ENCODE measurements at places on chromosomes 6 and 20.

DNA sequence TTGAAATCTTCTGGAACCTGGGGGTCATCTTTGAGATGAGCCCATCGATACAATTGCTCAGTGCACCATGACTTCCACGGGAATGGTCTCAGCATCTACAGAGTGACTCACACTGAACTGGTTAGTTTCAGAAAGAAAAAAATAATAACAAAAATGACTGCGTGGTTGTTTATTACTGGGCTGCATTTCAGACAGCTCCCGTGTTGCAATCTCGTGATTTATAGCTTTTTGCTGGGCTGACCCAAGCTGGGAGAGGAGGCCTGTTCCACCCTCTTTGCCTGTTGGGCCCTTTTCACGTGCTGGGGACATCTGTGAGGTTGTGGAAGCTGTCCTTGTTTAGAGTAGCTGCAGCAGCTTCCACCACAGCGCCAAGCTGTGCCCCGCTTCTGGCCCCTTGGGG, 225.5 kb downstream of the BMP7 start:
- no peak for DNase-seq

DNA sequence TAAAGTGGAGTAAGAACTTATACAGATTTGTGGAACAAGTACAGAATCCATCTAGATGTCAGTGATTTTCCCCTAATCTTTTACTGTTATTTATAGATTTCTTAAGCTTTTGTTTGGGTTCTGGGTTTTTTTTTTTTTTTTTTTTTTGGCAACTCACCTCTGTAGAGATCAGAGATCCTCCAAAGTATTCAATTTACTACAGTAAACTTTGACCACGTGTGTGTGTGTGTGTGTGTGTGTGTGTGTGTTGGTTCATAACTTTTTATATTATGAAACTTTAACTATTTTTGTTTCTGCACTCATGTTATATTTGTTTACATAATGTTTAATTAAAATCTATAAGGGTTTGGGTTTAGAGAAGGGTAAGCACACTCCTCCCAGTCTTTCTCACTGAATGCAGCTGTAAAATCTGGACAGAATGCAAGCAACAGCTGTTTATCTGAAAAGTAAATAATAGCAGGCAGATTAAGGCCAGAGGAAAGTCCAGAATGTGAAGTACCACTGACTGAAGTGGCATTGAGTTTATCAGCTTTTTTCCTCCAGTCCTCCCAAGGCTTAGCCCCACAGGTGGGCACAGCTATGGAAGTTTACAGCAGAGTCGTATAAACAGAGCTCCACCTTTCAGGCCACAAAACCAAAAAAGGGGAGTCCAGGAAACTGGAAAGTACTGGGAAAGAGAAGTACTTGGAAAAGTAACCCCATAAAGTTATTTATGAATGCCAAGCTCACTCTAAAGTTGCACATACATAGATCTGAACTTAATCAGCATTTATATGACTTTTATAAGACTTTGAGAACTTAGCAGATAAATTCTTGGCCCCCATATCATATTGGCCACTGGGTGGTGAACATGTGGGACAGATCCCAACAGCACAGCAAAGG, 43.0 kb upstream of the CD2AP start:
- no peak for DNase-seq

GRCh38 chr6:45845567-45845966, 170.1 kb downstream of the CLIC5 start:
- DNase-seq, result no peak

DNA sequence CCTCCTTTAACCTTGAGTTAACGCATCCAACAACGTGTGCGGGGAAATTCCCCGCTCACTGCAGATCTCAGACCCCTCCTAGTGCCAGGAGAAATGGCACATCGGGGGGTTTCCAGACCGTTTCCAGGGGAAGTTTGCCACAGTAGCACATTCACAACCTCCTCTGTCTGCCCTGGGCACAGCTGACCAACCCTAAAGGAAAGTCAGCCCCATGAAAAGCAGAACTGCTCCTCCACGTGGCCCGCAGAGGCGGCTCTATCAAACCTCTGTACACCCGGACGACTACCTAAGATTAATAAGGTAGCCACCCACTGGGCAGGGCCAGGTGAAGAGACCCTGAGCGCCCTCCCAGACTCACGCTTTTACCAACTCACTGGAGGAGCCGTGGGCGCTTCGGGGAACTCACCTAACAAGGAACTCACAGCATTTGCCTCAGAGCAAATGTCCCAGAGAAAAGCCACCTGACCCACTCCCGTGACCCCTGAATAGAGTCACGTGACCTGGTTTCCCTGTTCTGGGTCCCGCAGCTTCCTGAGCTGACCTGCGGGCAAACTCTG, 93.1 kb downstream of the PRND start:
- peak; percentile 78 for DNase-seq

- DNase-seq, result no peak
Measured at GRCh38 chr20:48286601-48287000, 501.3 kb upstream of the SULF2 start.

DNA sequence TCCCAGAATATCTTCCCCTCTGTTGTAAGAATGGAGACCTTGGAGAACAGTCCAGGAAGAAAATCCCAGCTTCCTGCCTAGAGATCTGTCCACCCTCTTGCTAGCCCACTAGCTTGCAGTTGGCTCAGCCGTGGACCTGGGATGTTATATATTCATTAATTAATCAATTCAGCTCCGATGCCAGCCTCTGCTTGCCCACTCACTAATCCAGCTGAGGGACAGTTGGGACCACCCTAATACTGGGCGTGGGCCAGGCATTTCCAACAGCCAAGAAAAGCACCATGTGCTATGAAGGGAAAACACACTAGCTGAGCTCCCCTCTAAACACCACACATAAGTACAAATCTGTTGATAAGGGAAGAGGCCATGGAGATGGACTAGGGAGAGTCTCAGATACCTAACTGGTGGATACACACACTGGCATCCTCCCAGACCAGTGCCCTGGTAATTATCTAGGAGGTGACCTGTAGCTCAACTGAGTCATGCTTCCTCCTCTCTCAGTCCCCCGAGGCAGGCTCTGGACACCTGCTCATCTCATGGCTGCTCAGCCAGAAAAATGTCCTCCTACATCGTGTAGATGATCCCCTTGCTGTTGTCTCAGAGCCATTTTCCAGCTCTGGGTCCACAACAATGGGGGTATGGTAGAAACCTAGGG, 78.9 kb downstream of the ANKRD60 start:
- DNase-seq, result no peak

DNA sequence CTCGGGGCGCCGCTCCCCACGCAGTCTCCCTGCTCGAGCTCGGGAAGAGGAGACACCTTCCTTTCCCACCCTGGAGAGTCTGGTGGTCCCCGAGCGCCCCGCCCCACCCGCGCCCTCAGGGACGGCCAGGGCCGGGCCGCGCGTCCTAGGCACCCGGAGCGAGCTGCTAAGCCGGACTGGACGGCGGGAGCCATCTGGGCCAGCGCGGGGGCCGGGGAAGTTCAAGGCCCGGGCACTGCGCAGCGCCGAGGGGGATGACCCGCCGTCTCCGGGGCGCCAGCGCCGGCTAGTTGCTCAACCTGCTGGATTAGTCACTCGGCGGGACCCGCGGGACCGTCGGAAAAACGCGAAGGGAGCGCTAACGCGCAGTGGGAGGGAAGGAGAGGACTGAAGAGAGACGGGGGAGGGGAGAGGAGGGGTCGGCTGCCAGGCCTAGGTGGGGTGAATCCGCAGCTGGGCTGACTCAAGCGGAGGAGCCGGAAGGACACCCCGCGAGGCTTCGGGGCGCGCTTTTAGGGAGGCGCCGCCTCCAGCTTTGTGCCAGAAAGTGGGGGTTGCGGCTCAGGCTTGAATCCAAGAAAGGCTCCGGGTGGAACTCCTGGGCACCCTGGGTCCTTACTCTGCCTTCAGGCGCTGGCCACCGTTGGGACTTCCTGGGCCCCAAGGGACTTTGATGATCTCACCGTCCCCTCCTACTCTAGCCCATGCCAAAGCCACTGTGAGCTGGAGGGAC, 75.7 kb upstream of the FOXP4 start:
- peak; percentile 45 for DNase-seq

GRCh38 chr20:14711652-14712051, 374.2 kb upstream of the FLRT3 start:
- no peak for DNase-seq

- no peak for DNase-seq
Measured at GRCh38 chr6:83160167-83160566, 32.9 kb downstream of the PGM3 start.

DNA sequence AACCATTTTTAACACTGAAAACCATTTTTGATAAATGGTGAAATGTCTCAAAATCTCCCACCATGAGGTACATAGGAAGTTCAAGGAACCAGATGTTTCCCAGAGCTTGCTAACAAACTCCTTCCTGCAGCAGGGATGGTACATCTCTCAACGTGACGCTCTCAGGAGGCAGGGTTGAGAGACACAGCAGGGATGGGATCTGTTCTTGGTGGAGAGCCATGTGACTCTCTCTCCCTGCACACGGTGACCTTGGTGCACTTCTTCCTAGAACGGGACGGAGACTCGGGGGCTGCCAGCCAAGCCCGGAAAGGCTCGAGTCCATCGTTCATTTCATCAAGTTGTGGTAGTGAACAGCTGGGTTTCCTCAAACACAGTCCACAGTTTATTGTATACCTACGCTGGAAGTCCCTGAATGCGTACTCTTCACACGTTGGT, 94.2 kb downstream of the FAM50B start:
- DNase-seq, result no peak

- DNase-seq, result no peak
Measured at GRCh38 chr6:33118525-33119123, 42.8 kb downstream of the HLA-DPB1 start.

DNA sequence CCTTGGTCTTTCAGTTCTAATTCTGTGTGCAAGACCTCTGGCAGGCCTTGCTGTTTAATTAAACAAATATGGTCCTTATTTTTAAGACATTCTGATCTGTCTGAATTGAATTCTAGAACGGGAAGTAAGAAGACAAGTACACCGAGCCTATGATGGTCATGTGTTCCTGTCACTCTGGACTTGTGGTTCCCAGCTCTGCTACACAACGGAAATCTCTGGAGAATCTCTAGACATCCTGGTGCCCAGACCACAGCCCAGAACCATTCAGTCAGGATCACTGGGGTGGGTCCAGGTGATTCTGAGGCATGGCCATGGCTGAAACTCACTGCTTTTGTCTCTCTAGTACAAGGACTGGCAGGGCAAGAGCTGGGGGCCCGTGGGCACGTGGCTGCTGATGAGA, 15.9 kb upstream of the KCNK16 start:
- DNase-seq, result no peak

DNA sequence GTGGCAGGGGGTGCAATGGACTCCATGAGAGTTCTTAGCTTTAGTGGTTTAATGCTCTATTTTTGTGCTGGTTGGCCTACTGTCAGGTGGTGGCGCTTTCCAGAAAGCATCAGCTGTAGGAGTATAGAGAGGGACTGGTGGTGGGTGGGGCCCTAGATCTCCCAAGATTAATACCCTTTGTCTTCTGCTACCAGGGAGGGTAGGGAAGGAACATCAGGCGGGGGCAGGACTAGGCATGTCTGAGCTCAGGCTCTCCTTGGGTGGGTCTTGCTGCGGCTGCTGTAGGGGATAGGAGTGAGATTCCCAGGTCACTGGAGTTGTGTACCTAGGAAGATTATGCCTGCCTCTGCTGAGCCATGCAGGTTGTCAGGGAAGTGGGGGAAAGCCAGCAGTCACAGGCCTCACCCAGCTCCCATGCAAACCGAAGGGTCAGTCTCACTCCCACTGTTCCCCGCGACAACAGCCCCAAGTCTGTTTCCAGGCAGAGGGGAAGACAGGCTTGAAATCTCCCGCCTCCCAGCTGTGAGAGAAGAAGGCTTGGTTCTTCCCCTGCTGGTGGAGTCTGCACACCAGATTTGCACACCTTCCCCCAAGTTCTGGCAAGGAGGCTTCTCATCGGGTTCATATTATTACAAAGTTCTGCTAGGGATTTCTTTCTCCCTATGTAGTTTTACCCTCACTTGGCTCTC, 46.7 kb upstream of the PKIB start:
- DNase-seq, result no peak

DNA sequence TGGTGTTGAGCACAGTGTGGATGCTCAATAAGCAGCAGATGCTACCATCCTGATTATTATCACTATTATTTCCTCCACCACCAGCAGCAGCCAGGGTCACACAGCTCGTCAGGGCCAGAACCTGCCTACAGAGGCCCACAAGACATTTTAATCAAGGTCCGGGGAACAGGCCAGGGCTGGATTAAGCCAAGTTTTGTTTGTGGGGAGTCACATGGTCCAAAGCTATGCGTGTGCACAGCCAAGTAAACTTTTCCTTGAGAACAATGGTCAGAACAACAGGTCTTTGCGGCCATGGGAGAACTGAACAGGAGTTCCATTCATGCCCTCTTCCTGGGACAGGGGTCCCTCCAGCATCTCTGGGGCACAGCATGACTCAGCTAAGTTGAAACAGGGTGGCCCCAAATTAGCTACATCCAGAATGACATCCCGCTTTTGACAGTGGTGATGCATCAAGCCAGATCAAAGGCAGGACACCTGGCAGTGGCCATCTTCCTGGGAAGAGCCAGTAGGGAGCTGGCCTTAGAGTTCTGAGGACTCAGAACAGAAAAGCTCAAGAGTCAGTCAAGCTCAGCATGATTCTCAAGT, 11.7 kb downstream of the SNTA1 start:
- no peak for DNase-seq

- DNase-seq, result no peak
Measured at GRCh38 chr20:62089393-62089792, 23.7 kb upstream of the TAF4 start.

DNA sequence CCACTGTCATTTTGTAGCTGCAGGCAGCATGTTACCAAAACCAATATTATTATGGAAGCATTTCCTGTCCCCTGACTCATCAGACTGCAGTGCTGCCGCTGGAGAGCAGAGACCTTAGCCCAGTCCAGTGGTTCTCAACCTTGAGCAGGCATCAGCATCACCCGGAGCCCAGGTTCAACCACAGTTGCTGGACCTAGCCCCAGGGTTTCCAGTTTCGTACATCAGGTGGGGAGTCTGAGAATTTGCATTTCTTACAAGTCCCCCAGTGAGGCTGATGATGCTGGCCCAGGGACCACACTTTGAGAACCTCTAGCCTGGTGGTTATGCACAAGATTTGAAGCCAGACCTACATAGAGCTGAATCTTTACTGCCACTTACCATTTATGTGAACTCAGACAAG, 47.3 kb downstream of the LY86 start:
- no peak for DNase-seq

- peak; percentile 88 for DNase-seq
Measured at GRCh38 chr6:20403766-20404640, 2.3 kb downstream of the E2F3 start.

DNA sequence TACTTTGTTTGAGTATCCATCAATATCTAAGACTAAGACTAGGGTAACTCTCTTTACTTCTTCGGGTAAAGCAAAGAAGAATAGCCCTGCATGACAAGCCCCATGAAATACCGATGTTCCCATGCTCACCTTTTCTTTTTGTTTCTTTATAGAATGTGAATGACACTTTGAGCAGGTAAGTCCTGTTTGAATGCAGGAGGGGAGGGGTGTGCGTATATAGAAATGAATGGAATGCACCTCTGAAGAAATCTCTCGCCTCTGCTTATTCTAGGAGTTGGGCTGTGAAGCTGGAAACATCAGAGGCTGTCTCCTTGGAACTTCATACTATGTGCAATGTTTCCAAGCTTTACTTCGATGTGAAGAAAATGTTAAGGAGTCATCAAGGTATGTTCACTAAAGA, 10.3 kb downstream of the TRIM38 start:
- DNase-seq, result no peak

- no peak for DNase-seq
Measured at GRCh38 chr6:114453737-114454276, 111.0 kb upstream of the HS3ST5 start.

GRCh38 chr6:109794201-109794923, 103.3 kb downstream of the FIG4 start:
- no peak for DNase-seq

Data from activated T-cell treated with anti-CD3 and anti-CD28 coated beads, Interleukin-2, amount 50 U/mL, for 48 hours (primary cell).